Activated CD4-positive, alpha-beta T cell treated with anti-CD3 and anti-CD28 coated beads, Interleukin-10, Interleukin-2, amounts not matched to agents 100 ng/mL and 50 ng/mL, durations not matched to agents 16 hours and 8 hours (primary cell): ENCODE measurements at places on chromosomes 12 and 14.

DNA sequence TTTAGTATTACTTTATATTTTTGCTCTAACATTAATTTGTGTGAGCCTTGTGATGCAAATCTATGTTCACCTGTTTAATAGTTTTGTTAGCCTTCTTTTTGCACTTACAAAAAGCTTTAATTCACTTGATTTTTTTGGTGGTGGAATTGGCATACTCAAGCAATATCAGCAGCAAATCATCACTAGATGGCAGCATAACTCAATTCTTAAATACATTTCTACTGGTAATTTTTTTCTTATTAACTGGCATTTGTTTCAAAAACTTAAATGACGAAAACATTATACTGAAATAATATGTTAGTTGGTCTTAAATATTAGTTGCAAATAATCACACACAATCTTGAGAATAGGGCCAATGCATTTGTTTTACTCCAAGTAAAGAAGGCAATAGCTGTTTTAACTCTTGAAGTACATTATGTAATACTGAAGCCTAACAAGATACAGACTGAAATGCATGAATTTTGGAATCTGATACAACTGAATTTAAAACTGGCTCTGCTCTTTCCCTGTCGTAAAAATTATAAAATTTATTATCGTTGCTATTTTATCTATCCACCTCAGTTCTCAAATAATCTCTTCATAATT, 151.5 kb downstream of the ATXN7L3B start:
- DNase-seq: peak; percentile 30

DNA sequence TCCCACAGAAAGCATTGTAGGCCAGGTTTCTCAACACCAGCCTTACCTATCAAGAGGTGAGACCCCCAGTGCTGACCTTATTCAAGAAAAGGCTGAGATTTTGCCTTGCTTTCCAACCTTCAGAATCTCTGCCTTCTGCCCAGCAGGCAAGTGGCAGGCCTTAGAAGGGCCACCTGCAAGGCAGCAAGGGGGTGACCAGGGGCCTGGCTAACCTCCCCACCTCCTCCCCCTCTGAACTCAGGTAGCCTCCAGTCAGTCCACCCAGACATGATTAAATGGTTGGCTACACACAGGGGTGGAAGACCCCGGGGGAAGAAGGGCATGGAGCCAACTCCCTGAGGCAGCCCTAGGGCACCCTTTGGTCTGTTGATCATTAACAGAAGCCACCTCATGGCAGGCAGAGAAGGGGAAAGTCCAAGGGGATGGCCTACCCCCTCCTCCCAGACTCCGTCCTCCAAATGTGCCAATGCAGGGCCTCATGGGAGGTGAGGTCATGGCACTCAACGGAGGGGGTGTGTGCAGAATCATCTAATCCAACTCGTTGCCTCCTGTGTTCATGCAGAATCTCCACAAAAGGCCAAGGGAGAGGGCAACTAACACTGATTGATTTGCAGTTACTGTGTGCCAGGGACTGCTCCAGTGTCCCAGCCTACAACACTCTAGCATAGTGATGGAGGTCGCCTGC, 8.5 kb downstream of the ZFP36L1 start:
- DNase-seq: no peak

DNA sequence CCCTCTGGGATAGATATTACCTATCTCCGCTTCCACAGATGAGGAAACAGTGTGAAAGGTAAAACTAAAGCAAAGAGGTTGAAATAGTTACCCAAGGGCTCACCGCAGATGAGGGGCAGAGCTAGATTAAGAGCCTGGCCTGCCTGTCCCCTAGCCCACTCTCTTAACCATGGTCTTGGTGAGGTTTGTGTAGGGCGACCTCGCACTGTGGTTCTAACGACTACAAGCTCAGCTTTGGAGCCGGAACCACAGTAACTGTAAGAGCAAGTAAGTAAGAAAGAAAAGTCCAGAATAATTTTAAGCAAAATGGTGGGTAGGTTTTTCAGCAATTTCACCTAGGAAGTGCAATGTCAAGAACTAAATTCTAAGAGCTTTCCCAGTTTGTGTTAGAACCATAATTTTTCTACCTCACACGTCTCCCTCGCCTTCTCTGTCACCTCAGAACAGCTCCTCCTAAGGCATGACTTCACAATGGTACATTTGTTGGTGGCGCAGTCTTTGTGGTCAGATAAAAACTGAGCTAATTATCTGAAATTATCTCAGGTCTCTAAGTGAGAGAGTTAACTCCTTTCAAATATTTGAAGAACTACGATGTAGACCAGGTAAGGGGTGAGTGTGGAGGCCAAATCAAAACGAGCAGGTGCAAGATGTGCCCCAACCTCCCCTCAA, 64.8 kb downstream of the DAD1 start:
- DNase-seq: no peak

DNA sequence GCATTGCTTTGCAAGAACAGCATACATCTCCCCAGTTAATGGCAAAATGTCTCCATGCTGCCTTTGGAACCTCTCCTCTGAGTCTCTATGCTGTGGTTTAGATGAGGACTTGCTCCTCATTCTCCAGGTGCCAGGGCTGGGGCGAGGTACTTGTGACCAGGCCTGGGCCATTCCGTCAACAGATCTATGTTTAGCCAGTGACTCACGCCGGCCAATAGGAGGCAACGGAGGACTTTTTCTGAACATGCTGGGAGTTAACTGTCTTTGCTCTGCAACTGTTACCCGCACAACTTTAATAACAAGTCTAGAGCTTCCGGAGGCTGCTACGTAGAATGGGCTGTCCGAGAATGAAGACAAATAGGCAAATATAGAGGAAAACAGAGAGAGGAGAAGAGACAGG, 214.2 kb downstream of the GLT1D1 start:
- DNase-seq: no peak

- DNase-seq: no peak
These were observed 133.8 kb upstream of the MGAT4C start for GRCh38 chr12:86389949-86390348.

DNA sequence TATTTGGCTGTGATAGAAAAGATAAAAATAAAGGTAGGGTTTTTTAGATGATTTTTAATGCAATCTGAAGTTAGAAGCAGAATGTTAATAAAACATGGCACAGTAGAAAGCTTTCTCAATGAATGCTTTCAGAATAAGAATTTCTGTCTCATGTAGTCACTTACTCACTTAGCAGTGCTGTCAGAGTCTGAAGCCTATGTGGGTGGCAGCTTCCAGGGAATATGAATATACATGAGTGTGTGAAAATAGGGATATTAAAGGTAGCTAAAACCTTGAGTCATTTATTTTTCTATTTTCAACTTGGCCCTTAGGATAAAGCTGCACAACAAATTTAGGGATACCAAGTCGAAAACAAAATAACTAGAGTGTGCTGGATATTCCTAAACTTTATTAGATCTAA, 427.9 kb downstream of the AEBP2 start:
- no peak for DNase-seq

DNA sequence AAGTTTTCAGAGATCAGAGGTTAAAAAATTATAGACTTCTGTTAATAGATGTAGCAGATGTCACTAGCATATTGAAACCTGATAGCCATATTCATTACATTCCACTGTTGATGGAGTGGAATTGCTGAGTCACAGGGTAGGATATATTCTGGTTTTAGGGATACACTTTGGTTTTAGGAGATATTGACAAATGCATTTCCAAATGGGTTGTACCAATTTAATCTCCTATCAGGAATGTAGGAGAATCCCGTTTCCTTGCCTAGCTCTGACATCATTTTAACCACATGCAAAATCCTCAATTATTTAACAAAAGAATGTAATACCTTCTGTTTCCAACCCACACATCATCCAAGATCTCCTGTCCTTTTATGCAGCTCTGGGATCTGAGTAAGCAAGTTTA, 30.7 kb upstream of the ESR2 start:
- no peak for DNase-seq

- DNase-seq: peak; percentile 66
These were observed 900 bp downstream of the C2CD5 start for GRCh38 chr12:22543246-22544037.

DNA sequence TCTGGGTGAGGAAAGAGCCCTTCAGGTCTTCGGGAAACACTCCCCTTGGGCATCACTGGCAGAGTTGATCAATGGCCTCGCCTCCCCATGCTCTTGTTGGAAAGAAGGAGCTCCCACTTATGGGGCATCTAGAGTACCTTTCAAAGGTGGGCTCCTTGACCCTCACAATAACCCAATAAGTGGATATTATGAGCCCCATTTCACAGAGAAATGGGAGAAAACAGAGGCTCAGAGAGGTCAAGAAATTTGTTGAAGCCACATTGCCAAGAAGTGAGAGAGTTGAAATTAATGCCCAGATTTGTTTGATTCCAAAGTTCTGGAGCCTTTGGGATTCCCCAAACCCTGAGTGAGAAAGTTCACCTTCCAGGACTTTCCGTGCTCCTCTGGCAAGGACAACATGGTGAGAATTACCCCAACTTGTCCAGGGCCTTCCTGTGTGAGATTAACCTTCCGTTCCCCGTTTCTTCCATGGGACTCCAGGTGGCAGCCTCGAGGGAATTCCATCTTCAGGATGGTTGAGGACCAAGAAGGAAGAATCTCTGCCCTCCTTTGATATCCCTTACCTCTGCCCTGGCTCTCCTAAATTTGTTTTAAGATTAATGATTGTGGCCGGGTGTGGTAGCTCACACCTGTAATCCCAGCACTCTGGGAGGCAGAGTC, 7.5 kb upstream of the CHD4 start:
- no peak for DNase-seq

GRCh38 chr12:31207799-31208465, 118.0 kb downstream of the SINHCAF start:
- peak; percentile 14 for DNase-seq

GRCh38 chr12:106974511-106974910, 12.4 kb downstream of the MTERF2 start:
- no peak for DNase-seq

DNA sequence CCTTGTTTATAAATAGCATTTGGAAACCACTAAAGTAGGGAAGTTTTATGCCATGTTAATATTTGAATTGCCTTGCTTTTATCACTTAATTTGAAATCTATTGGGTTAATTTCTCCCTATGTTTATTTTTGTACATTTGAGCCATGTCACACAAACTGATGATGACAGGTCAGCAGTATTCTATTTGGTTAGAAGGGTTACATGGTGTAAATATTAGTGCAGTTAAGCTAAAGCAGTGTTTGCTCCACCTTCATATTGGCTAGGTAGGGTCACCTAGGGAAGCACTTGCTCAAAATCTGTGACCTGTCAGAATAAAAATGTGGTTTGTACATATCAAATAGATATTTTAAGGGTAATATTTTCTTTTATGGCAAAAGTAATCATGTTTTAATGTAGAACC, 4.4 kb downstream of the RAN start:
- DNase-seq: no peak

DNA sequence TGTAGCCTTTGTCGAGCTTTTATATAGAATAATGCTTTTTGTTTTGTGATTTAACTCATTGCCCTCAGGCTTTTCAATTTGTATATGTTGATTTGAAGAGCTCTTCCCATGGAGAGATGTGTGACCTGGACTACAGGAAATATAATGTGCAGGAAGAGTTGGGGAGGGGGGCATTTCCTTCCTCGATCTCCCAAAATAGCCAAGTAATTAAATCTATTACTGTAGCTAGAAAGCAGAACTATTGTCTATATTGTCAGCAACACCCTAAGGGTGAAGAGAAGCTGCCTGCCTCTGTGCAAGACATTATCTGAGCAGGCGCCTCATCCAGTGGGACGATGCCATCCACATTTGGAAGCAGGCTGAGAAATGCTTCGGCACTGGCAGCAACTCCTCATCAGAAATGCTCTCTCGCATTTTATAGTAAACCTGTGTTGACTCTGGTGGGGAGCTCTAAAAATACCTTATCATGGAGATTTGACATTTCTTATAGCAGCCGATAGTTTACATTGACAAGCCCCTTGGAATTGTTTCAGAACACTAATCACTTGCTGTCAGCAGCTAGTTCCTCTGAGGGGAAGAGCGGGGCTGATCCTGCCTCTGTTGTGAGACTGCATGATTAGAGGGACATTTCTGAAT, 392.5 kb upstream of the RGS6 start:
- no peak for DNase-seq

DNA sequence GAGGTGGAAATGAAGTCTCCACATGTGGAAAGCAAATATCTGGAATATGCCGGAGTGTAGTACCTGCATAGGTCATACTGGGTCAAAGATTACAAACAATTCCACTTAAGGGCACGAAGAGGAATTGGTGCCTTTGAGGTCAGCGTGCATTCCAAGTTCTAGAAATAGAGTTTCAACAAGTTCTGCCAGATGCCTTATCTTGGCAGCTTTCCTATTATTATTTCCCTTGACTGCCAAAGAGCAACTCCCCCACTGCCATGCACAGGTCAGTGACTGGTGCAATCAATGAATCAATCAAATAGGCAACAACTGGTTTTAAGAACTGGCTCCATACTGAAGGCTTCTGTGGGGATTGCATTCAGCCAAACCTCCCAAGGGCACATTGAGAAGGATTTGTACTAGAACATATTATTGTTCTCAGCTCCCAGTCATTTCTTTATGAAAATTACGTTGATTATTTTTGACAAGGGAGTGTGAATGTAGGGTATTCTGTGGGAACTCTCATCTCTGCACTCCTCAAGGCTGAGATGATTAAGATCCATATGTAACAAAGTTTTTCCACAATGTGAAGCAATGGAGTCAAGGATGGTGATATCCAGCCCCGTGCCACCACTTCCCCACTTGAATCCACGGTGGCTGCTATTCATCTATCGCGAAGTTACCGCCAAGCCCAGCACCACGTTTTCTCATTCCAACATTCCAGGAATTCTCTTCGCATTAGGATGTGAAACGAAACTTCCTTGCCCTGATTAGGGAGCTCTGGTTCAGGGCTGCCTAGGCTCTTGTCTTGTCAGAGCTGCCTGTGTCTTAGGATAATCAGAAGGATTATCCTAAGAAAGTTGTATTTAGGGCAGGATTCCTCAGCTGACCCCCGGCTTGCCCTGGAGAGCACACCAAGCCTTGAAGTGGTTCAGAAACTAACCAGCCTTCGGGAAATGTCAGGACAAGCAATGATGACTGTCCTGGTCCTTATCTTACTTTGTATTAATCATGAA, 115.1 kb upstream of the PCED1B start:
- DNase-seq: no peak

- no peak for DNase-seq
These were observed 112.2 kb upstream of the DIO3 start for GRCh38 chr14:101449114-101449513.

GRCh38 chr14:75393794-75394193, 34.0 kb upstream of the JDP2 start:
- DNase-seq: no peak

GRCh38 chr12:131282292-131283080, 328.8 kb downstream of the ADGRD1 start:
- DNase-seq: no peak

GRCh38 chr12:62194616-62195015, 65.6 kb upstream of the USP15 start:
- DNase-seq: no peak

- DNase-seq: peak; percentile 25
These were observed 44.6 kb downstream of the DDHD1 start for GRCh38 chr14:53108292-53109104.
